ENCODE measurements at places on chromosomes 11 and 22. TPM values are rescaled to one million over a fixed set of nuclear protein-coding genes. Genes with fewer than 3 reads are reported as not detected.

RIMBP3B gene
- not detected for polyA plus RNA-seq

UPK3A gene
- not detected for polyA plus RNA-seq

KIF18A gene
- 3.9 TPM for polyA plus RNA-seq

ESAM gene
- 1.3 TPM for polyA plus RNA-seq

TSGA10IP gene
- polyA plus RNA-seq: not detected

LBHD1 gene
- 12.0 TPM for polyA plus RNA-seq

OVOL1 gene
- polyA plus RNA-seq: not detected

DNA sequence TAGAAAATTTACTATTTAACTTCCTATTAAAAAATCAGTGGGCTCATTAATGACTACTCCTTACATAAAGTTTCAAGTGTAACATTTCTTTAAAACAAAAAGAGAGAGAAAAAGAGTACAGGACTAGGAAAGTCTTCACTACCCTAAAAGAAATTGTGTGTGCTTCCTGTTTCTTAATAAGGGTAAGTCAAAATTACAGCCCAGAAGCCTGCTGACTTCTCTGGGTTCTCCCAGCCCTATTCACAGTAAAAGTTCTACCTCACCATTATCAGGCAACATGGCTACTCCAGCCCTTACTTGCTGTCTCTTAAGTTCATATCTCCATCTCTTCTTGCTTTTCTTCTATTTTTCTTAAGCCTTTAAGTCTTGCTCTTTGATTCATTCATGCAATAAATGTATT is 20.3 kb upstream of the ZC3H12C start:
- DNase-seq: no peak

- DNase-seq: no peak
These were observed 22.9 kb downstream of the CDKN1C start for GRCh38 chr11:2862395-2863275.

- DNase-seq: no peak
These were observed 87.1 kb downstream of the FAM76B start for GRCh38 chr11:95702526-95702925.

GRCh38 chr22:28706845-28707244 is 27.2 kb upstream of the TTC28 start:
- DNase-seq: no peak

DNA sequence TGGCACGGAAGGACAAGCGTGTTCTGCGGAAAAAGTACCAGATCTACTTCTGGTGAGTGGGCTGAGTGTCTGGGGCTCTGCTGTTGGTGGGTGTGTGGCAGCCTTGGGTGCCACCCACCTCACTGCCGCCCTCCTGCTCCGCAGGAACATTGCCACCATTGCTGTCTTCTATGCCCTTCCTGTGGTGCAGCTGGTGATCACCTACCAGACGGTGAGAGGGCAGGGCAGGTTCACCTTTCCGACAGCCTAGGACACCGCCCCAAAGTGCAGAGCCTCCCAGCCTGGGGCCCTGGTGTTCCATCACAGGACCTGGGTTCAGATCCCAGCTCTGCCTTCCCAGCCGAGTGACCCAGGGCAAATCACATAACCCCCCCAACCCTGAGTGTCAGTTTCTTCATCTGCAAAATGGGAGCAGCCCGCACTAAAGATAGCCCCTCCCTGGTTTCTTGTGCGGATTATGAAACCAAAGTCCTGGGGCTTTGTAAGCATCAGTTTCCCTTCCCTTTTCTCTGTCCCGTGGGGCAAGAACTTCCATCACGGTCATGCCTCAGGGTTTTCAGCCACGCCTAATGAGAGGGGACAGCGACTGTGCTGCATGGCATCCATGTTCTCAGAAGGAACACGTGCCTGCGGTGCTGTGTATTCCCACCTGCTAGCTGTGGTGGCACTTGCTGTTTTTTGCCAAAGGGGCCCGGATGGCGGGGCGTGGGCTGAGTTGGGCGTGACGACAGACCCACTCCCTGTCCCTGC is 9.8 kb upstream of the TAGLN start:
- DNase-seq: no peak

GRCh38 chr11:77191429-77191822 is 63.4 kb downstream of the MYO7A start:
- DNase-seq: no peak

DNA sequence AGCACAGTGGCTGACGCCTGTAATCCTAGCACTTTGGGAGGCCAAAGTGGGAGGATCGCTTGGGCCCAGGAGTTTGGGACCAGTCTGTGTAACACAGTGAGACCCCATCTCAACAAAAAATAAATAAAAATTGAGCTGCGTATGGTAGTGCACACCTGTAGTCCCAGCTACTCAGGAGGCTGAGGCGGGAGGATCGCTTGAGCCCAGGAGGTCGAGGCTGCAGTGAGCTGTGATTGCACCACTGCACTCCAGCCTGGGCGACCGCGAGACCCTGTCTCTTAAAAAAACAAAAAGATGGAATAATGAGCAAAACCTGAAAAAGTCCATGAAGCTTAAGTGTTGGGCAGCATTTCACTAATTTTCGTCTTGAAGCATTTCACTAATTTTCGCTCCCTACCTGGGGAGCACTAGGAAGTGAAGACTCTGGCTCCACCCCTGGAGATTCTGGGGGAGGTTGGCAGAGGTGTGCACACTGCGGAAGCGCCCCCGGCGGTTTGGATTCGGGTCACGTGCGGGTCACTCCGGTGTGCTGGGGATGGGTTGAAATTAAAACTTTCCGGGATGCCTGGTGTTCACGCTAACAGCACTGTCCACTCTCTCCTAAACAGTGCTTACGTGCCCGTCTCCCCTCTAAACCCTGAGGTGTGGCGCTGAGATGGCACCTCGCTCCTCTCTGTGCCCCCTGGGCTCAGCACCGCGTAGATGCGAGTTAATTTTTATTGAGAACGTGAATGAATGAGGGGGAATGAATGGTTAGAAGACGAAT is 906 bp upstream of the NAA40 start:
- DNase-seq: peak; percentile 50

- DNase-seq: peak; percentile 11
These were observed 42.1 kb downstream of the RIBC2 start for GRCh38 chr22:45455621-45456020.

GRCh38 chr11:111408789-111409727 is 30.0 kb upstream of the POU2AF1 start:
- DNase-seq: no peak

DNA sequence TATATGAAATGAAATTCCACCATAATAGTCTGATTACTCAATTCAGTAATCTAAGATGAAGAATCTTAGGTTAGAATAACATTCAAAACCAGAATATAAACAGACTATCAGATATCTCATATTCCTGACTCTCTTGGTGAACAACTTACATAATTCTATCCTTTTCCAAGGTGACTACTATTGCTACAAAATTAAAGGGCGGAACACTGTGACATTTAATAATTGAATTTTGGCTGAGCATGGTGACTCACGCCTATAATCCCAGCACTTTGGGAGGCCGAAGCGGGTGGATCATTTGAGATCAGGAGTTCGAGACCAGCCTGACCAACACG is 34.4 kb downstream of the RDX start:
- no peak for DNase-seq

DNA sequence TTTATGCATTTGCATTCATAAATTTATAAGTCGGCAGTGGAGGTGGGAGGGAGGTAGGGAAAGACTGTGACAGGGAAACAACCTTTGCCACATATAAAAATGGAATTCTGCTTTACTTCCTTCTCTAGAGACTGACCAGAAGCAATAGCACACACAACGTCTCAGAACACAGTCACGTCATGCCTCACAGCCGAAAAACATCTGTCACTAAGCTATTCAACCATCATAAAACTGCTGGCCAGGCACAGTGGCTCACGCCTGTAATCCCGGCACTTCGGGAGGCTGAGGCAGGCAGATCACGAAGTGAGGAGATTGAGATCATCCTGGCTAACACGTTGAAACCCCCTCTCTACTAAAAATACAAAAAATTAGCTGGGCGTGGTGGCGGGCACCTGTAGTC is 101.0 kb upstream of the CHRM4 start:
- DNase-seq: no peak

DNA sequence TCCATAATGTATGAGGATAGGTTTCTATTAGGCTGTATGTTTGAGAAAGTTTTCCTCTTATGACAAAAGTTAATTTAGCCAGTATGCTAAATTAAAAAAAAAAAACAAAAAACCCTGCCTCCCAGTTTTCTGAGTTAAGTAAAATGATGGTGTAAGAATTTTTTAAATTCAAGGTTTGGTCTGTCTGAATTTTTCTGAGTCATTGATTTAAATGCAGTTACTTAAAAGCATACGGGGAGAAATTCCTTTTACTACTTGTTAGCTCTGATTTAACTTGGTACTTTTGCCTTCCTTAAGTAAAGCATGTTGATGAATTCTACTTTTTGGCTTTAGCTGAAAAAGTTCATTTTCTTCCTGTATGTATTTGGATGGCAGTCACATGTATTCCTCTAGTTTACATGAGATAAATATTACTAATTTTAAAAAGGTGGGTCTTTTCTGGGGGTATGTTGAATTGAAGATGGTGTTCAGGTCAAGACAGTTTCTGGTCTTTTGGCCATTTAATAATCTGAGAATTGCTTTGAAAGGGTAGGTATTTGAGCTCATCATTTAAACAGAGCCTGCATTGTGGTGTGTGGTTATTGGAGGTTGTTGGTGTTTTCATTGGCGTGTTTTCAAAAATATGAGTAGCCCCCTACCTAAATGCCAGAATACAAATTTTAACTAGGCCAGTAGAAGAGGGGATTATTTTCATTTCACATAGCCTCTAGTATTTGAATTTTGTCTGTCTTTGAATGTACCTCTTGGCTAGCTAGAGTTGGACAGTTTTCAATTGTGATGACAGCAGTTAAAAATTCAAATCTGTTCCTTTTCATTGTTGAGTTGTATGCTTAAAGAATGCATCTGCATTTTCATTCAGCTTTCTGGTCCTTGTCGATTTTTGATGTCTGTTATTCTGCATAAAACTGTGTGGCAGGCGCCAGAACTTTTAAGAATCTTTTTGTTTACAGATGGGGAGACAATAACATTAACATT is 64.7 kb downstream of the MTMR3 start:
- DNase-seq: peak; percentile 12

DNA sequence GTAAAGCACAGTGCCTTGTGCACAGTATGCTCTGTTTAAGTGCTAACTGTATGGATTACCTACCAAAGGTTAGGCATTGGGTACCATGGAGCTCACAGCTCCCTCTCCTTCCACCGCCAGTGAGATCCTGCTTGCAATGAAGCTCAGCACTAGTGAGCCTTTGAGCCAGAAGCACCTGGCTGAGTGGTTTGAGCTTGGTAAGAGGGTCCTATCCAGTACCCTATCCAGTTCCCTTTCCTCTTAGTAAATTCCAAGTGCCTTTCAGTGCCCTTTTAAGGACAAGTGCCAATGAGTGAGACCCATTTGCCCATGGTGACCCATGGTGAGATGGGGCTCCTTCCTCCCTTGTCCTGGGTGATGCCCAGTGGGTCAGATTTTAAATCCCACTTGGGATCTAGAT is 43.1 kb upstream of the NAV2 start:
- no peak for DNase-seq
